Activated CD4-positive, CD25-positive, alpha-beta regulatory T cell treated with anti-CD3 and anti-CD28 coated beads, Interleukin-2, amount 50 U/mL, for 72 hours (primary cell): ENCODE measurements at places on chromosomes 11 and 22.
A peak's percentile ranks its signal among the peaks of the same experiment; 100 is the strongest.

- no peak for DNase-seq
These were observed 265.7 kb downstream of the OR4C45 start for GRCh38 chr11:50298182-50298988.

- DNase-seq, result no peak
These were observed 63.5 kb downstream of the SIK2 start for GRCh38 chr11:111665777-111666176.

DNA sequence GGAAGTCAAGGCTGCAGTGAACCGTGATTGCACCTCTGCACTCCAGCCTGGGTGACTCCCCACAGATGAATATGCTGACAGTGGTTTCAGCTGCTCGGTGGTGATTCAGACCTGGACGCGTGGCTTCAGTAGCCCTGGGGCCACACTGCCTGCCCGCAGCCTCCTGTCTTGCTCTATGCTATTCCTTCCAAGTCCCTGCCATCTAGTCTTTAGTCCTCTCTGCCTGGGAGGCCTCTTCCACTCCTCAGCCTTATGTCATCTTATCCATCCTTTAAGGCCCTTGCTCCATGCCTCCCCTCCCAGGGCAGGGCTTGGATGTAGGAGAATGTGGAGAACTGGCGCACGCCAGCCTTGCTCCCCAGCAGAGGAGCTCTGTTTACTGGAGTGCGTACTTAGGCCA, 23.0 kb downstream of the YDJC start:
- no peak for DNase-seq

DNA sequence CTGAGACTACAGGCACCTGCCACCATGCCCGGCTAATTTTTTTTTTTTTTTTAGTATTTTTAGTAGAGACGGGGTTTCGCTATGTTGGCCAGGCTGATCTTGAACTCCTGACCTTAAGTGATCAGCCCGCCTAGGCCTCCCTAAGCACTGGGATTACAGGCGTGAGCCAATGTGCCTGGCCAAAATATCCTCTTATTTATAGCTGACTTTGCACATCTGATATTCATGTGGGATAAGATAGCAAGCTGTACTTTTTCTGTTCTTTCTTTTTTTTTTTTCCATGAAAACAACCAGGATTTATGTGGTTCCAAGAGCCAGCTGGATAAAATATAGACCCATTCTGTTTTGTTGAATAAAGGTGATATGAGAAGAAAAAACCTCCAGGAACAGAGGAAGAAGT, 12.1 kb upstream of the XBP1 start:
- DNase-seq, result no peak

GRCh38 chr22:35140879-35141745, 75.2 kb downstream of the ISX start:
- no peak for DNase-seq

DNA sequence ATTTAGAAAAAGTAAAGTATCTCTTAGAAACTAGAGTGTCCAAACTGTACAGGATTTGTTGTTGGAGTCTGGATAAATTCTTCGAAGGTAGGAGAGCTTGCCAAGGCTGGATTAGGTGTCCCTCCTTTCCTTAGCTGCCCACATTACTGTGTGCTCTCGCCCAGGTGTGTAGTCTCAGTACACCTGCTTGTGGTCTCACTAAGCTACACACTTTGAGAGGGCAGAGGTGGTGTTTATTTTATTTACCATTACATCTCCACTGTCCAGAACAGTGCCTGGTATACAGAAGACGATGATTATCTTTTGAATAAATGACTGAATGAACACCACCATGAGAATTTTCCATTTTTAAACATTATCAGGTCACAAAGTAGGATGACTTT, 36.5 kb downstream of the VSIG10L2 start:
- DNase-seq, result no peak

- DNase-seq, result peak; percentile 46
These were observed 25.5 kb downstream of the CTTN start for GRCh38 chr11:70423523-70424505.

GRCh38 chr11:88807349-88807748, 258.4 kb downstream of the GRM5 start:
- no peak for DNase-seq

- no peak for DNase-seq
These were observed 32.2 kb downstream of the ARAP1 start for GRCh38 chr11:72720047-72720446.

GRCh38 chr22:32764330-32765131, 37.0 kb upstream of the TIMP3 start:
- no peak for DNase-seq

- no peak for DNase-seq
These were observed 123.5 kb downstream of the BUD13 start for GRCh38 chr11:116649268-116649667.

DNA sequence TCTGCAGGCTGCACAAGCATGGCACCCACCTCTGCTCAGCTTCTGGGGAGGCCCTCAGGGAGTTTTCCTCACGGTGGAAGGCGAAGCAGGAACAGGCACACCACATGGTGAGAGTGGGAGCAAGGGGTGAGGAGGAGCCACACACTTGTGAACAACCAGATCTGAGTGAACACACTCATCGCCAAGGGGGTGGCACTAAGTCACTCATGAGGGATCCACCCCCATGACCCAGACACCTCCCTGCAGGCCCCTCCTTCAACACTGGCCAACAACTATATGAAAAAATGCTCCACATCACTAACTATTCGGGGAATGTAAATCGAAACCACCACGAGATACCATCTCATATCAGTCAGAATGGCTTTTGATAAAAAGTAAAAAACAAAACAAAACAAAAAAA, 722 bp upstream of the KRTAP5-2 start:
- no peak for DNase-seq

GRCh38 chr11:3002871-3003270, 10.7 kb upstream of the NAP1L4 start:
- no peak for DNase-seq

- no peak for DNase-seq
These were observed 390.1 kb upstream of the B3GAT1 start for GRCh38 chr11:134802116-134802515.

- no peak for DNase-seq
These were observed 9.7 kb downstream of the LRFN4 start for GRCh38 chr11:66866511-66866986.

GRCh38 chr11:85717429-85717828, 31.4 kb upstream of the CCDC89 start:
- no peak for DNase-seq

- no peak for DNase-seq
These were observed 5.0 kb upstream of the RFPL3 start for GRCh38 chr22:32352681-32353080.
